ENCODE measurements at places on chromosomes 6 and 20.

- DNase-seq = no peak
These were observed 264.9 kb downstream of the TBC1D7 start for GRCh38 chr6:13063300-13063918.

DNA sequence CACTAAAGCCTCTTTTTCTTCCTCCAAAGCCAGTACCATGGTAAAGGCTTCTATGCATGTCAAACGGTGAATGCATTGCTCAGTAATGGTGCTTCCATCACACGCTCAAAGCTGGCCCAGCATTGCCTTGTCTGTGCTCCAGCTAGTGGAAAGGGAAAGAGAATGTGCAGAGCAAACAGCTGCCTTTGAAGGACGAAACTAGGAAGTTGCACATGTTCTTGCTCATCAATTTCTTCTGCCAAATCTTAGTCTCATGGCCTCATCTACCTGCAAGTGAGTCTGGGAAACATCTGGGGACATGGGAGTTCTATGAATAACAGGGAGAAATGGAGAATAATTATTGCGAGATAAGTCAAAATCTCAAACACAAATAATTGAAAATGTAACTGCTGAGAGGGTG, 216.5 kb upstream of the SSTR4 start:
- DNase-seq = no peak

GRCh38 chr6:27873021-27873940, 38.9 kb downstream of the OR2B2 start:
- DNase-seq = peak; percentile 31

GRCh38 chr6:40588480-40588879, 1.3 kb upstream of the LRFN2 start:
- DNase-seq = no peak

DNA sequence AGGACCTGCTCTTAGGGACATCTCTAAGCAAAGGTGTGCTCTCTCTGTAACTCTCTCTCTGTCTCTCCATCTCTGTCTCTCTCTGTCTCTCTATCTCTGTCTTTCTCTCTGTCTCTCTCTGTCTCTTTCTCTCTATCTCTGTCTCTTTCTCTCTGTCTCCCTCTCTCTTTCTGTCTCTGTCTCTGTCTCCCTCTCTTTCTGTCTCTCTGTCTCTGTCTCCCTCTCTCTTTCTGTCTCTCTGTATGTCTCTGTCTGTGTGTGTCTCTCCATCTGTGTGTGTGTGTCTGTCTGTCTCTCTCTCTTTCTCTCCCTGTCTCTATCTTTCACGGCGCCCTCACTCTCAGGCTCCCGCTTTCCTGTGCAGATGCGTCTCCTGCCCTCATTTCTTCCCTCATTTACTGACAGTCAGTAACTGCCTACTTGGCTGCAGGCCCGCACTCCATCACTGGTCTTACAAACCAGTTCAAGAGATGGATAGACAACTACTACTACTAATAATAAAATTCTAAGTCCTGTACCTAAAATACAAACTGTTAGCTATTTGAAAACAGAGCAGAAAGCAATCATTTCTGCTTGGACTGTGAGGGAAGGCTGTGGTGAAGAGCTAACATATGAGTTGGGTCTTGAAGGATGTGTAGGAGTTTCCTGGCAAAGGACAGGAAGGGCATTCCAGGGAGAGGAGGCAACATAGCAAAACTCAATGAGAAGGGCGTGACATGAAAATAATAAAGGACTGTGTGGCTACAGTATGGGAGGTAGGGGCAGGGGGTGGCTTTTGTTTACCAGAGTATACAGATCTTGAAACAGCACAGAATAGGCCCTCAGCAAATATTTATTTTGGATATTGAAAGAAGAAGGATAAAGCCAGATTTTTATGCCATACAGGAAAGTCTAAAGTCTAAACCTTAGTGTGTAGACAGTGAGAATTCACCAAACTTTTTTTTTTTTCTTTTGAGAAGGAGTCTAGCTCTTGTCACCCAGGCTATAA, 67.8 kb upstream of the TAB2 start:
- no peak for DNase-seq

GRCh38 chr6:83068616-83069015, 1.1 kb downstream of the DOP1A start:
- no peak for DNase-seq

- no peak for DNase-seq
These were observed 32.6 kb downstream of the SF3B5 start for GRCh38 chr6:144062786-144063185.

DNA sequence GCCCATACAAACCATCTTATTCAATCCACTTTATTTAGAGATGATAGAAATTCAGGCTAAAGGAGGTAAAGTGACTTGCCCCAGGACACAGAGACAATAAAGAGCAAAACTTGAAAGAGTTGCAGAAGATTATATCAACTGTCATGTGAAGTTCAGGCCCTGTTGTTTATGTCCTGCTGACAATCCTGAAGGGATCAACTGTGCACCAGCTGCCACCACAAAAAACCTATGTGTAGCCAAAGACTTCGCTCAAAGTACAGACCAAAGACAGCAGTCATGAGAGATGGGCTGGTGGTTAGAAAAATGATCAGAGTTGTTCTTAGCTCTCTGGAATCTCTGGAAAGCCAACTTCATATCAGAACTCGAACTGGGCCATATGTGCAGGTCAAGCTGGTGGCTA, 16.0 kb upstream of the CITED2 start:
- DNase-seq = no peak

Measured in bone marrow (tissue), 2 donors.